ENCODE measurements at places on chromosomes 11 and 22.

- DNase-seq = no peak
Observed at GRCh38 chr11:8749202-8749601, 66.6 kb downstream of the RPL27A start.

DNA sequence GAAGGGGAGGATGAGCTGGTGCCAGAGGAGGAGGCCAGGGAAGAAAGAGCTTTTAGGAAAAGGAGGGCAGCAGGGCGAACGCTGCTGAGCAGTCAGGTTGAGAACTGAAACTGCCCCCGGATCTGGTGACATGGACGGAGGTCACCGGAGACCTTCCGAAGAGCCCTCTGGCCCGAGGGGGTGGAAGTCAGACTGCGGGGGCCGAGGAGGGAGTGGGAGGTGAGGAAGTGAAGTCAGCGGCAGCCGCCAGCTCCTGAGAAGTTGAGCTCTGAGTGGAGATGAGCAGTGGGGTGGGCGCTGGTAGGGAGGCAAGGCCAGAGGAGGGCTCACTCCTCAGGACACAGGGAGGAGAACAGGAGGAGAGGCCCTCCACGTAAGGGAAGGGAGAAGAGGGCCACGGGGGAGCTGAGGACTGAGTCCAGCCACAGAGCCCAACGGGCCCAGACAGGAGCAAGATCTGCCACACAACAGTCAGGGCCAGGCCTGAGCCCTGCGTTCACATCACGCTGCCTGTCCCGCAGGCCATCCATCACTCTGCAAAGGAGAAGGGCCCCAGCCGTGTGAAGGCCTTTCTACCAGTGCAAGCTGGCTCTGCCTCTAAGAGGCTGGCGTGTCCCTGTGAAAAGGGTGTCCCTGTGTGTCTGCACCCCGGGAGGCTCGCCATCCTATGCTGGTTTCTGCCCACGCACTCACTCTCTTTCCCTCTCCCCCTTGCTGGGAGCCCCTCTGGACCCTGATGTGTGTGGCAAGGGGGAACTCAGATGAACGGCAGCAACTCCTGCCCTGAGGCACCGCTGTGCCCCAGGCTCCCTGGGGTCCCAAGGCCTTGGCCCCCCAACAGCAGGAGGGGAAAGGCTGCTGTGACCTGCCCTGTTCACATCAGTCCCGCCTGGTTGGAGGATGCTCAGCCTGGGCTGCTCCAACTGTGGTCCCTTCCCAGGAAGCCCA, 19.0 kb upstream of the LRRC32 start:
- no peak for DNase-seq

- no peak for DNase-seq
Observed at GRCh38 chr11:103940551-103940950, 95.9 kb upstream of the DDI1 start.

GRCh38 chr11:48538991-48539390, 50.4 kb downstream of the OR4A47 start:
- DNase-seq = no peak

DNA sequence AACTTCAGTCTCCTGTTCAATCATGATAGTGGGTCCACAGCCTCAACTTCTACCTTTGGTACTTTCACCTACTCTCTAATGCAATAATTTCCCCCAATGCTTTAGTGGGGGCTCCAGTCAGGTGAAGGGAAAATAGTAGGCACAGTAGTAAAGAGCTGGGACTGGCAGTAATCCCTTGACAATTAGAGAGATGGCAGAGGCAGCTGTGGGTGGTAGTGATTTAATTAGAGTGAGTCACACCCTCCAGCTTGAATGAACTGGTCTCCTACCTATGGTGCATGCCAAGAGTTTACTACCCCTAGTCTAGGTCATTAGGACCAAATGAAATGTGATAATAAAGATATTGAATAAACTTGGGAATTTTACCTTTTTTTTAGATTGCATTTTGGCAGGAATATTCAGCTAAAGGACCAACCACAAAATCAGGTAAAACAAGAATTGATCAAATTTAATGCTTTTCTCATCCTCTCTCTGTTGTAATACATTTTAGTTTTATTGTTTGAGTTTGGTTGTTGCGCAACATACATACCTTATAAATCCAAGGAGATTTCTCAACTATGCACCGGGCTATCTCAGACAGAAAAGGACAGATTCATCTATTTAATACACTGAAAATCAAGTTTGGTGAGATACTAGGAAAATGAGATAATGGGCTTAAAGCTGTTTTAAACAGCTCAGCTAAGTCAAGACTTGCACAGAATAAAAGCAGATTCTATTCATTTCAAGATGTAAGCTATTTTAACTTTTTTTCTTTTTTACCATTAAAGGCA, 9.0 kb downstream of the PRRG4 start:
- DNase-seq = no peak

DNA sequence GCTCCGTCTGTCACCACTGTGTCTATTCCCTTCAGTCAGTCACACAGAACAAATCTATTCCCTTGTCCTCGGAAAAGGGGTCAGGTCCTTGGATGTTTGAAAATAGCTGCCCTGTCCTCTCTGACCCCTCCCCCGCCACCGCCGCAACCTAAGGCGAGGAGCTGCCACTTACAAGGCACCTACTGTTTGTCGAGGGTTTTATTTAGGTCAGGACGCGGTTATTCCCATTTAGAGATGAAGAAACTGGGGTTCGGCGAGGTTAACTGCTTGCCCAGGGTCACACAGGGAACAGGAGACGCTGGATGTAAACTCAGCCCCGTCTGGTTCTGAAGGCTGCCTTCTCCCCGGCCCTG, 1468.1 kb downstream of the BRD1 start:
- no peak for DNase-seq

DNA sequence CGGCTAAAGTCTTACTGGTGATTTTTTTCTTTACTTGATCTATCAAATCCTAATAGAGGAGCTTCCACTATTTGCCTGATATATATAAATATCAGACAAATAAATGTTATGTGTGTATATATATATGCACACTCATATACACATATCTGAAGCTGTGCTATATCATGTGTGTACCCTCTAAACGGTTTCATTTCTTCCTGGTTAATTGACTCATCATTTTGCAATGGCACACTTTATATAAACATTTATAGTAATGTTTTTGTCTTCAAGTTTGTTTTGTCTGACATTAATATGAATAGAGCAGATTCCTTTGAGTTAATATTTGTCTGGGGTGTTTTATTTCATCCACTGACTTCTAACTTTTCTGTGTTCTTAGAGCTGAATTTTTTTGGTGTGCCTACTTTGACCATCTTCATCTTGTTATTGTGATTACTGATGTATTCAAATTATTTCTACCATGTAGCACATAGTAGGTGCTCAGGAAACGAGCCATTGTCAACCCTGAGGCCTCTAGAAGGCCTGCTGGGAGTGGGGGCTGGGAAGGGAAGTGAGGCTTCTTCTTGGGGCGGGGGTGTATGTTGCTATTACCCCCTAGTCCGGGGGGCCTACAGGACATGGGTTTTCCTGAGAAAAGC, 82.6 kb downstream of the LRRC32 start:
- no peak for DNase-seq

DNA sequence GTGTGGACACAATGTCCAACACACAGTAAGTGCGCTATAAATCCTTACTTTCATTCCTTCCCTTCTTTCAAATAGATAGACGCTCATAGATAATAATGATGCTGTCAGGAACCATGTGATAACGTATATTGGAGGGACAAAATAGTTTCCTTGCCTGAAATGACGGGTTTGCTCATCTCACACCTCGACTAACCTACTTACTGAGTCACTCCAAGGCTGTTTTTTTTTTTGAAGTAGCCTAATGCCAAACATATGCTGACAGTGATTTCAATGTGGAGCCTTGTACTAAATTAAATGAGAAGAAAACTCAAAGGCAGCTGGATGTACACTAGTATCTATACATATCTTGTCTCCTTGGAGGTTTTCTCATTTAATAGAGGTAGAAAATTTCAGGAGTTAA, 400.5 kb downstream of the NELL1 start:
- no peak for DNase-seq

- DNase-seq = no peak
Observed at GRCh38 chr11:119651802-119652584, 77.0 kb downstream of the NECTIN1 start.

DNA sequence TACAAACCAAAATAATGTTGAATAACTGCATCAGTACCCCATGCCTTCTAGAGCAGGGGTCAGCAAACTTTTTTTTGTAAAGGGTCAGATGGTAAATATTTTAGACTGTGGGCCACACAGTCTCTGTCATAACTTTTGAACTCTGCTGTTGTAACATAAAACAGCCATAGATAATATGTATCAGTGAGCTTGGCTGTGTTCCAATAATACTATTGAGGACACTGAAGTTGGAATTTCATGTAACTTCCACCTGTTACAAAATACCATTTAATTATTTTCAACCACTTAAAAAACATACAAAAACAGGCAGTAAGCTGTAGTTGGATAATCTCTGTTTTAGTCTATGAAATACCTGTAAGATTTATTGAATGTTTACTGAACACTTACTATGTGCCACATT, 55.2 kb downstream of the PICALM start:
- no peak for DNase-seq
